ENCODE measurements at places on chromosomes 4 and X. TPM values are rescaled to one million over a fixed set of nuclear protein-coding genes. Genes with fewer than 3 reads are reported as not detected.

NIPAL1 gene
- 0.33 TPM for total RNA-seq

CTAG1B gene
- total RNA-seq, result not detected

TSR2 gene
- 19.9 TPM for total RNA-seq

ADH7 gene
- not detected for total RNA-seq

HPRT1 gene
- total RNA-seq, result 12.6 TPM

MND1 gene
- not detected for total RNA-seq

P2RY10 gene
- total RNA-seq, result 2.9 TPM

ARHGAP6 gene
- total RNA-seq, result 40.3 TPM

SPANXB1 gene
- not detected for total RNA-seq

HSFX4 gene
- total RNA-seq, result not detected

CSAG3 gene
- total RNA-seq, result not detected

RIPPLY1 gene
- total RNA-seq, result not detected

PLP1 gene
- 0.98 TPM for total RNA-seq

TNMD gene
- total RNA-seq, result 17.7 TPM

ZCCHC13 gene
- total RNA-seq, result not detected

S100P gene
- 3.4 TPM for total RNA-seq

FGFBP2 gene
- 23.8 TPM for total RNA-seq

SEC24D gene
- total RNA-seq, result 34.2 TPM

ATP2B3 gene
- not detected for total RNA-seq

PYURF gene
- total RNA-seq, result 107 TPM

HCCS gene
- 10.6 TPM for total RNA-seq

NCAPG gene
- 2.2 TPM for total RNA-seq

CXorf49 gene
- not detected for total RNA-seq

BST1 gene
- total RNA-seq, result 34.0 TPM

FMR1NB gene
- total RNA-seq, result not detected

CPXCR1 gene
- total RNA-seq, result not detected
